ENCODE measurements at places on chromosomes 1 and 21.

- DNase-seq = no peak
Observed at GRCh38 chr21:28066076-28066475, 926.6 kb downstream of the LTN1 start.

DNA sequence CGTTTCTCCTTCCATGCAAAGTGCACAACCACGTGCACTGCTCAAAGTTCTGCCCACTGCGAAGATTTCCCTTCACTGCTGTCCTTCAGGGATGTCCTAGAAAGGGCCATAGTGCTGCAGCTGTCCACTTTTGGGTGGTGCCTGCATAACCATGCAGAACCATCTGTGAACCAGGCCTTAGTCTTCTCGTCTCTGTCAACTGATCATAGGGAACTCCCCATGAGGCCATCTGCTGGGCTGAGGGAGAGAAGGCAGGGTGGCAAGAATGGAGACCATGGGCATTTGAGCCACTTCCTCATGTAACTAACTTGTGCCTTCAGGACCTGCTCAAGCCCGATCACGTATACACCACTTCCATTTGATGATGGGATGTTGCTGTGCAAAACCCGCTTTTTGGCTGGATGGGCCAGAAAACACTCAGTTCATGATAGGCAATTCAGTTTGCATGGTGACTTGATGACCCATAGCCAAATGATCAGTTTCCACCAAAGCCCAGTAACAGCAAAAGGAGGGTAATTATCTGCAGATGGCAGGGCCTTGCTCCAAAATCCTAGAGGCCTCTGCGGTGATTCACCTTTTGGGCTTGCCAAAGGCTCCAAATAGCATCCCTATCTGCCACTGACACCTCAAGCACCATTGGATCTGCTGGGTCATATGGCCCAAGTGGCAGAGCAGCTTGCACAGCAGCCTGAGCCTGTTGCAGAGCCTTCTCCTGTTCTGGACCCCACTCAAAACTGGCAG, 9.5 kb downstream of the ST6GALNAC5 start:
- no peak for DNase-seq

- DNase-seq = peak; percentile 15
Observed at GRCh38 chr1:213564215-213564659, 423.5 kb upstream of the PROX1 start.

GRCh38 chr1:38991638-38992411, 749 bp downstream of the AKIRIN1 start:
- peak; percentile 28 for DNase-seq

DNA sequence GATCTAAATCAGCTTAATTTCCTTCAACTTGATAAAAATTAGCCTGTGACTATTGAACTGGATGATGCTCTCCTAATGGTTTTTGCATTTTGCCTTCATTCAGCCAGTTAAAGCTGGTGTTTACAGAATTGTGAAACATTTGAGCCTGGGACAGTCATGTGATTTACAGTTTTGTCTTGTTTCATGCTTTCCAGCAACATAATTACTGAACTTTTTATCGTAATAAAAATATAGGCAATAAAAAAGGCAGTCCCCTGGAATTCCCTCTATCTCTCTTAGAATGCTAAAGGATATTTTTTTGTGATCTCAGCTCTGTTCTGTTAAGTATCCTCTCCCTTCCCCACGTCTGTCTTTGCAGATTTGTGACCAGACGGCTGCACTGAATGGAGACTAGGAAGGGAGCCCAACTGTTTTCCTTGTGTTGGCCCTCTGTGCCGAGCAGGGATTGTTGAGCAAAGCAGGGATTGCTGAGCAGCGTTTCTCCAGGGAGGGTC, 70.3 kb upstream of the RGL1 start:
- DNase-seq = no peak

GRCh38 chr1:224873434-224874369, 55.8 kb upstream of the DNAH14 start:
- DNase-seq = peak; percentile 64

DNA sequence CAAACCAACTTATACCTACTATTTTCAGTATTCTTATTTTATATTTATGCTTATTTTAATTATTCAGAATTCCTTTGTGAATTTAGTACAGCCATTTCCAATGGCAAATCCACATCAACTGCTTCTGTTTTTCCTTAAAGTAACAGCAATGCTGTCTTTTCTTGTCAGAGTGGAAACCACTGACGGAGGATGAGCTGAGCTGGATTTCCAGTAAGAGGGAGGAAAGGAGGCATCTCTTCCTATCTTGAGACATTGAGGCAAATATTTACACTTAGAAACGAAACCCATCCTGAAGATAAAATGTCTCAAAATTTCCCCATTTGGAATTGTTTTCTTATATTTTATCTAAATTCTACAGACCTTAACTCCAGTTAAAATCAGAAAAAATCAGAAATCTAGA, 66.1 kb upstream of the SLC44A3 start:
- DNase-seq = no peak

DNA sequence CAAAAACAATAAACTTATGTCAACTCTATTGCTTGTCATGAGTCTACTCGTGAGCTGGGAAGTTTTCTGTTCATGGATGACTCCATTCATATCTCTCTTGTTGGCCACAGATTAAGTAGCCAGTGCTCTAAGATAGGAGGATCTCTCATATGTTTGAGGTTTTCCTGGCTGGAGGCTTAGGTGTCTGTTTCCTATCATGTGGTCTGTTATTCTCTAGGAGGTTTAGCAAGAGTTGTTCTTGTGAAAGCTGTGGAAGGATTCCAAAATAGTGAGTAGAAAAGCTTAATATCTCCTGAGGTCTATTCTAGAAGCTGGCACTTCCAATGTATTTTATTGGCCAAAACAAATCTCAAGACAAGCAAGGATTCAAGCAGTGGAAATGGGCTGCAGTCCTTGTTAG, 5.8 kb upstream of the KRTAP20-2 start:
- no peak for DNase-seq

DNA sequence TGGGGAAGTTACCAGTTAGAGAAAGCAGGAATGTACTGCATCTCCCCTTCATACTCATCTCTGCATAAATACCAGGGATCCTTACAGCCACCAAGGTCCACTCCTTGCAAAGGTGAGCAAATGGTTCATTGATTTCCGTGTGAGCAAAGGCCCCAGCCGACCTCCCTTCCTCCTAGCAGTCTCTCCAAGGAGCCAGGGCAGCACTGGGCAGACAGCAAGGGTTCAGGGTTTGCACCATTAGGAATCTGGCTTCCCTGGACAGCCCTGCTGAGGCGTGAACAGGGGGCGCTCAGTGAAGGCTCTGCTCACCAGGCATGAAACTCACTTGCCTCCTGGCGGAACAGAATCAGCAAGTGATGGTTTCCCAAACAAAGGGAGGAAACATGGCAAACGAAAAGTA, 65.7 kb downstream of the MRPL37 start:
- no peak for DNase-seq

GRCh38 chr1:222996310-222996975, 146.6 kb downstream of the TLR5 start:
- peak; percentile 28 for DNase-seq

DNA sequence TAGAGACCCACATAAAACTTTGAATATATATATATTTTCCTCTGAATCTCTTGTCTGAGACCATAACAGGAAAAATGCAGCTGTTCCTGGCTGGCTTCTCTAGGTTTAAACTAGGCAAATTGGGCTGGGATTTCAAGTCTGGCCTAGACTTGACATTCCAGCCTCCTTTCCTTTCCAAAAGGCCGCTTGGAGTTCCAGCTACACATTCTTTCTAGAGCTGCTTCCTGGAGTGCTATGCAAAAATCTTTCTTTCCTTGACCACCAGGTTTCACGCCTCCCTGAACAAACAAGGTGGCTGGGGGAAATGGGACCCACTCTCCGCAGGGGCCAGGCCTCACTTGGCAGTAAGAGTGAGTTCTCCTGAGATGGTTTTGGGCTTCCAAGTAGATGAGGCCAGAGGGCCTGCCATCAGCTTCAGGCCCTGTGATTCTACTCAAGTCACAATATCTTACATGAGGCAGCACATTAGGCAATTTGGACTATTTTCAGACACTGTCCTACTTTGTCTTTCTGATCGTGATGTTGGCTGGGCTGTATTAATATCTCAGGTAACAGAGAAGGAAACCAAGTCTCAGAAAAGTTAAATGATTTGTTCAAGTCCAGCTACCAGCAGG, 102.4 kb downstream of the FAM78B start:
- no peak for DNase-seq

GRCh38 chr1:8423269-8423691, 105.4 kb downstream of the SLC45A1 start:
- DNase-seq = no peak

- DNase-seq = no peak
Observed at GRCh38 chr1:239550178-239550577, 163.8 kb downstream of the CHRM3 start.

- no peak for DNase-seq
Observed at GRCh38 chr1:92016720-92017316, 13.0 kb upstream of the EPHX4 start.
